Posterior cingulate gyrus (tissue), 11 donors: ENCODE measurements at places on chromosomes 1 and 21.

DNA sequence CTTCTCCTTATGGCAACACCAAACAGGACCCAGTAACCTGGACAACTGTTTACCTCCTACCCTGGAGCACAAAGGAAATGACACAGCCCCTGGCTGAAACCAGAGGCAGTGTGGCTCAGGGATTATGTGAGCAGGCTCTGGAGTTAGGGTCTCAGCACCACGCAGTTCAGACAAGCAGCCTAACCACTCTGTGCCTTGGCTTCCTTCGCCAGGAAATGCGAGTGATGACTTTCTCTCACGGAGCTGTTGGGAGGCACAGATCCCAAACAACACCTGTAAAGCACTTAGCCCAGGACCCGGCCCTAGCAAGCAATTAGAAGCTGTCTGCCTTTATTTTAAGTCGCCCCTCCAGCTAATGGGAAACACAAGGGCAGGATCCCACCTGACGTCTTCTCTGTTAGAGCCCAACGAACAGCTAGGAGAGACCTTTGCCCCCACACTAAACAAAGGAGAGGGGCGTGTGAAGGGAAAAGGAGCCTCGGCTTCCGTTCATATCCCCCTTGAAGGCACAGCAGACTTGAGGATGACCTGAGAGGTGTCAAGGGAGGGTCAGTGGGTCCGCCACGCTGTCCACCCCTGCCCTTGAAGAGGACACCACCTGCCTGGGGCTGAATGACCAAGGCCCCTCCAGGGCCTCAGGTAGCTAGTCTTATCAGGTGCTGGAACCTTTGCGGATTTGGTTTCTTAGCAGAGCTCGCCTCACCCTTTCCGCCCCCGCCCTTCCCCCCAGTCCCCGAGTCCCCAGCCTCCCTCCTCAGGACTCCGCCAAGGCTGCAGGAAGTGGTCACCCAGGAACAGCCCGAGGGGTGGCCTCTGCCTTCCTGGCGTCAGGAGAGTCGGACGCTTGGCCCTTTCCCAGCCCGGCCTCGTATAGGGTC lies 860 bp downstream of the TMEM63A start:
- peak; percentile 54 for DNase-seq

DNA sequence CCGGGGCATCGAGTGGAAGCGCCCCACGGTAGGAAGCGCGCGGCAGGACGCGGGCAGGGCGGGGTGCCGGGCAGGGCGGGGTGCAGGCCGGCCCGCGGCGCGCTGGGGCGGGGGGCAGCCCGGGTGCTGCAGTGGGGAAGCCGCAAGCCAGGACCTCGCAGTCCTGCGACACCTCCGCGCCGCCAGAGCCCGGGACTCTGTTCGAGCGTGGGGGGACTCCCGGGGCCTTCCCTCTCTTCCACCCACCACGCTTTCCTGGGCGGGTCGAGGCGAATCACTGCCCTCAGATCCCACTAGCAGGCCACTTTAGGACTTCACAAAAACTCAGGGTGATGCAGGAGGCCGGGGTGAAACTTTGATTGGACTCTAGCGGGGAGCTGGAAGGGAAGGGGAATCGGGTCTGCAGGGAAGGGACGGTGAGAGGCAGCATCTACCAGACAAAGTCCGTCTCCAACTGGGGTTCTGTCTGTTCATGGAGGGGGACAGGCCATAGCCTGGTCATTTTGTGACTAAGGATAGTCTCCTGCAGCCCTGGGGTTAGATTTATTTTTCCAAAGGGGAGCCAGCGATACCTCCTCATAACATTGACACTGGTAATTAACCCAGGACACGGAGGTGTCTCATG lies 623 bp downstream of the CAPN2 start:
- peak; percentile 81 for DNase-seq

DNA sequence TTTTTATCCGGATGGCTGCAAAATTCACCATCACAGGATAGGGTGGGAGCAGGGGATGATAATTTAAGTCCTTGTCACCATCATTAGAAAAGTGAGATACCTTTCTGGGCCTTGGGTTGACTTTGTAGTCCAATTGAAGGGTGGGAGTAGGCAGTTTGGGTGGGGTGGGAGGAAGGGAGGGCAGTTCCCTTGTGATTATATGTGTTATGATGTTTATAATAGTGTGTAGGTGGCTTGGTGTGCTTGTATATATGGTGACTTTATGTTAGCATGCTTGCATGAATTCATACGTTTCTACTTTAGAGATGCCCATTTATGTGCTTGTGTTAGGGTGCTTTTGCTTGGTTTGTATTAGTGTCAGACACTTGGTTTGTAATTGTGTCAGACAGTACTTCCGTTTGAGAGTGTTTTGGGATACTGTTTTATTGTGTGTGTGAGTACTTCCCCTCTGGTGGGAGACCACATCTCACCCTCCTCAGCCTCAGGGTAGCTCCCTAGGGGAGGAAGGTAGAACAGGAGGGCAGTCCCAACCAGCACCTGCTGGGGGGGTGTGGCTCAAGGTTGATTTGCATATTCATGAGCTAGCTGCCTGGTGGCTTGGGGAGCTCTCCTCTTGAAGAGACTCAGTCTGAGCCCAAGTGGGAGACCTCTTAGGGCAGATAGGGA lies 6.3 kb upstream of the POU3F1 start:
- no peak for DNase-seq

DNA sequence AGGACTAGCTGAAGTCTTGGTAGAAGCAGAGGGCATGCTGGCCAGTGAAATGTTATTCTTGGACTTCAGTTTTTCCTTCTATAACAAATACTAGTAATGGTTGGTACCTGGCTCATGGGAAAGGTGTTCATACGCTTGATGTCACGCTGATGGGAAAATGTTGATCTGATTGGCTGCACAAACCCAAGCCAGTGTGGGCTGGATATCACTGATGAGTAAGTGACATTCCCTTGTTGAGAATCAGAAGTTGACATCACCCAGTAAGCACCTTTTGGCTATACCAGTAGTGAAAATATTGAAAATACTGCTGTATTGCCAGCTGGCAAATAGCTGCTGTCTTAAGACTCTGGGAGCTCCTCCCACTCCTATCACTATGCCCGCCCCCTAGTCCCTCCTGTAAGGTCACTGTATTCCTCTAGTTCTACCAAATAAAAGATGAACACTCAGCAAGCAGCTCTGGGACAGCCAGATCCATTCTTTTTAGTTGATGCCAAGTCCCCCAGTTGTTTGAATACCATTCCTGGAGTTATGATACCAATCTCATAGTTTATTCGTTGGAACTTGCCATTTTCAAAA lies 168.2 kb downstream of the GRIK1 start:
- DNase-seq: no peak

- no peak for DNase-seq
These were observed 837 bp upstream of the USP21 start for GRCh38 chr1:161158316-161159010.

DNA sequence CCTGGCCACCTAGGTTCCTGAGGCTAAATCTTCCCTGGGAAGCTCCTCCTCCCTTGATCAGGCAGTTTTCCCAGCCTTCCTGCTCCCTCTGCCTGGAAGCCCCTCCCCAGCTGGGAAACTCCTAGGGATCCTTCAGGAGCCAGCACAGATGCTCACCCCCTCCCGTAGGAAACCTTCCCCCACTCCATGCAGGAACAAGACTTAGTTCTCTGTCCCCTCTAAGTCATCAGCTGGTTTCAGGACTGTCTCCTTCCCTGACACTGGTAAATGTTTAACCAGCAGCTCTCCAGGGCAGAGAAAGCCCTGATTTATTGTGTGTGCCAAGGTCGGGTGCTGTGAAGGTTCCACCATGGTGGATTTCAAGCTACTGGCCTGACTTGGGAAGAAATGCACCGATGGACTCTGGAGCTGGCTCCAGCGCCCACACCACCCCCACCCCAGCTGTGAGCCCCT lies 25.0 kb downstream of the TTC39A start:
- DNase-seq: no peak

DNA sequence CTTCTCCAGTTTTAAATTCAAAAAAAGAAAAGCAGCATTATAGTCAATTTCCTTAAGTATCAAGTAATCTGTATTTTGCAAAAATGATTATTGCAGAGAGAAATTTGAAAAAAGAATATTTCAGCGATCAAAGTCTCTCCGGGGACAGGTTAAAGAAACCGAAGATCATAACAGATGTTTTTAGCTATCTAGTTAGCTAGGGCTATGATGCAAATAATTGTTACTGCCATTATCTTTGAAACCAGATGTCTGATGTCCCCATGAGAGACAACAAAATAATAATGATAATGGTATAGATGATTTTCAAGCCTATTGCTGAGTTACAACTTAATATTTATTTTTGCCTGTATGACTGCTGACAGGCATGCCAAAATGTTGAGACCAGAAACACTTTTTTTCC lies 1326.0 kb downstream of the PLA2G4A start:
- DNase-seq: no peak

GRCh38 chr1:201366696-201367095 lies 10.8 kb downstream of the TNNT2 start:
- DNase-seq: peak; percentile 62

DNA sequence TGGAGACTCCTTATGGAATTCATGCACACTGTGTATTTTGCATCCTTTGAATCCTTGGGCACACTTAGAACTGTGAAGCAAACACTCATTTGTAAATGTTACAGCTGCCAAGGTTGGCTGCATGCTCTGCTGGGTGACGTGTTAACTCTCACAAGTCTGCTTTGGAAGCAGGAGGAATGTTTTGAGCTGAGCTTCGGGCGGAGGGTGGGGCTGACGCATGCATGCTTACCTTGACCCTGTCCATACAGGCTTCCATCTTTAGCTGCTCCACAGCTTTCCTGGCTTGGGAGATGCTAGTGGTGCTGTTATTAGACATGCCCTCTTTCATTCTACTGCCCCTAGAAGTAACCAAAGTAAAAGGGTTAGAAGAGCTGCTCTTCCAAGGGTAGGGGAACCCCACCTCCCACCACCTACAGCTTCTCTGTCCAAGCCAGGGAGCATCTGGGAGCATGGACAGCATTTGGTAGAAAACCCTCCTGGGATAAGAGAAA lies 66.0 kb downstream of the GNG4 start:
- DNase-seq: no peak

- no peak for DNase-seq
These were observed 34.0 kb upstream of the SLAMF9 start for GRCh38 chr1:159988006-159988405.

DNA sequence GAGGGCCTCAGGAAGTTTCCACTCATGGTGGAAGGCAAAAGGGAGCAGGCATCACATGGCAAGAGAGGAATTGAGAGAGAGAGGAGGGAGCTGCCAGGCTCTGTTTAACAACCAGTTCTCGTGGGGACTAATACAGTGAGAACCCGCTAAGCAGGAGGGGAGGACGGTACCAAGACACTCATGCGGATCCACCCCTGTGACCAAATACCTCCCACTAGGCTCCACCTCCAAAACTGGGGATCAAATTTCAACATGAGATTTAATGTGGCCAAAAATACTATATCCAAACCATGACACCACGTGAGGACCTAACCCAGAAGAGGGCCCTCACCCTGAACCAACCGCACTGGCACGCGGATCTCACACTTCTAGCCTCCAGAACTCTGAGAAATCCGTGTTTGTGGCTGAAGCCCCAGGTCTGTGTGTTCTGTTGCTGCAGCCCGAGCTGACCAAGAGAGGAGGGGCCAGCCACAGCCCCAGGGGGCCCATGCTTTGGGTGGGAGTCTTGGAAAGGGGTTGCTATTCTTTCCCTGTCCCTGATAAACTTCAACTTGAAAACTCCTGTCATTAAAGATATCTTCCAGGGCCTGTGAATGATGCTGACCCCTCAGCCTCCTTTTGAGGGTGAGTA lies 32.0 kb downstream of the TRIM67 start:
- no peak for DNase-seq

DNA sequence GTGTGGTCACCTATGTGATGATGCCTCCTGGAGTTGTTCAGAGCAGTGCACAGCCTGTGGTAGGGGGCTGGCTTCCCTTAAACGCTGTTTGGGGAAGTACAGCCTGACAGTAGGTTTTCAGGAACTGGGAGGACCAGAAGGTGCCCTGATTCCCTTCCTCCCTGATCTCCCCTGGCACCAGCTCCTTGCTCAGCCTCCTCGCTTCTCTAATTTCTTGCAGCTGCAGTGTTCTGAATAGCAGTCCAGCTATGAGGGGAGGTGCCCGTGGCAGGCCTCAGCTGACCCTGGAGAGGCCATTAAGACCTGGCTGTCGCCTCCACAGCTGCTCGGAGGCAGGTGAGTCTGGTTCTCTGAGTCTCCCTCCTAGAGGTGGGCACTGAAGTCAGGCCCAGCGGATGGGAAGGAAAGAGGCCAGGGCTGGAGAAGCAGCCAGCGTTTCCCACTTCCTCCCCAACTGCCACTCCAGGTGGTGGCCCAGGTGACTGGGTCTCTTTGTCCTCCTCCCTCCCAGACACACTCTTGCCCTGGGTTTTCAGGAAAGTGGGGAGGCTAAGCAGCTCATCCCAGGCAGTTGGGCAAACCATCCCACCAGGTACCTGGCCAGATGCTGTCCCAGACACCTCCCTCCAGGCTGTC lies 52.0 kb upstream of the RPL11 start:
- no peak for DNase-seq

- DNase-seq: no peak
These were observed 7.6 kb upstream of the KRTAP19-8 start for GRCh38 chr21:31045841-31046240.

- DNase-seq: no peak
These were observed 29.8 kb downstream of the SHISAL2A start for GRCh38 chr1:52662645-52663313.

GRCh38 chr1:206050655-206051235 lies 2.2 kb upstream of the RHEX start:
- DNase-seq: no peak

DNA sequence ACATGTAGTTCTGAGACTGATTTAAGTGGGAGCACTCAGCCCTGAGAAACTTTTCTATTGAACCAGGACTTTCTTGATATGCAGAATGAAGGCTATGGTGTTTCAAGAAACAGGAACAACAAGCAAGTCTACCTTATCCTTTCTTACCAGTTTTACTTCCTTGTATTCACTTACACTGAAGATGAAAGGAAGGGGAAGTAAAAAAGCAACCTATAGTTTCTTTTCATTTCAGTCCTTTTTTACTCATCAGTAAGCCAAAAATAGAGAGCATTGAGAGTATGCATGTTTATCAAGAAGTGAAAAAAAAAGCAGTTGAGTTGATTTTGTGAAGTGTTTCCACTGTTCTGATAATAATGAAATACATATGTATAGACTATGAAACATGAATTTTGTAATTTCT lies 1010.3 kb downstream of the AMY1C start:
- DNase-seq: no peak

DNA sequence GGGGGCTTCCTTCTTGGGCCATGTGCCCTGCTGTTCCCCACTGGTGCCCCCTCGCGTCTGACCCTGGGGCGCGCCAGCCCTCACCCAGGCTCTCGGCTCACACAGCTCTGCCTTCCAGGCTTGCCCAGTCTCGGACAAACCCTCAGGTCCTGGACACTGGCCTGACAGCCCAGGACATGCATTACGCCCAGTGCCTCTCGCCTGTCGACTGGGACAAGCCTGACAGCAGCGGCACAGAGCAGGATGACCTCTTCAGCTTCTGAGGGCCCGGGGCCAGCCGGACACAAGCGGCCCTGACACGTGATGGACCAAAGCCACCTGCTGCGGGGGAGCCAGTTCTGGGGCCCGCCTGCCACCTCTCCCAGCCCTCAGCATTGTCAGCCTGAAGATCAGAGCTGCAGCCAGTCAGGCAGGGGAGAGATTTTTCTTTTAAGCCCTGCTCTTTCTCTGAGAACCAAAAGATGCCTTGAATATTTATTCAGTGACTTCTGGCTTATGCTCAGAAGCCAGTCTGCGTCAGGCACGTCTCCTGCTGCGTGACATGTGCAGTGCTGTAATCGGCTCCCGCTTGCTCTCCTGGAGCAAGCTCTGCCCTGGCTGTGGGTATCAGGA lies 23.4 kb downstream of the LDLRAP1 start:
- DNase-seq: peak; percentile 71

- DNase-seq: no peak
These were observed 293.8 kb upstream of the USP25 start for GRCh38 chr21:15436031-15436430.
